PC-9 (cell line): ENCODE measurements at places on chromosomes 11 and 22. TPM values are rescaled to one million over a fixed set of nuclear protein-coding genes. Genes with fewer than 3 reads are reported as not detected.

- DNase-seq, result no peak
Measured at GRCh38 chr11:12556155-12556554, 118.1 kb upstream of the TEAD1 start.

DNA sequence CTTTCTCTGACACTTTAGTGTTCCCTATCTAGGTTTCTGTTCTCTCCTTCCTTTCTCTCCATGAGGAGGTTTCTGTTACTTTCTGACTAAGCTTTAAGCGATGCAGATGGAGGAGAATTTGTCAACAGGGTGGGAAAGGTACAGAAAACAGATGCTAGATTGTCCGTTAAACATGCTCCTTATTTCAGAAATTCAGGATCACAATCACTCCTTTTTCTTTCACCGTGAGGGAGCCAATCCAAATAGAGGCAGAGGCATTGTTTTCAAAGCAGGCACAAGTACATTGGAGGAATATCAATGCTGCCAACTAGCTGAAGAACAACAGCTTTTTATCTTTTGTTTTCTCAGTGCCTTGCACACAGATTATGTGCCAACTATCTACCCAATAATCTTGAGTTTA, 215.7 kb upstream of the FOLH1 start:
- no peak for DNase-seq

GRCh38 chr11:95432714-95433503, 201.9 kb upstream of the SESN3 start:
- no peak for DNase-seq

The OR10A2 gene
- not detected in 2 replicates for total RNA-seq

The DDTL gene
- total RNA-seq, result not detected in 2 replicates

The P2RX6 gene
- total RNA-seq, result 2.4 and 2.7 TPM in 2 replicates
